Aorta (tissue), 5 donors: ENCODE measurements at places on chromosomes 7 and 10.

DNA sequence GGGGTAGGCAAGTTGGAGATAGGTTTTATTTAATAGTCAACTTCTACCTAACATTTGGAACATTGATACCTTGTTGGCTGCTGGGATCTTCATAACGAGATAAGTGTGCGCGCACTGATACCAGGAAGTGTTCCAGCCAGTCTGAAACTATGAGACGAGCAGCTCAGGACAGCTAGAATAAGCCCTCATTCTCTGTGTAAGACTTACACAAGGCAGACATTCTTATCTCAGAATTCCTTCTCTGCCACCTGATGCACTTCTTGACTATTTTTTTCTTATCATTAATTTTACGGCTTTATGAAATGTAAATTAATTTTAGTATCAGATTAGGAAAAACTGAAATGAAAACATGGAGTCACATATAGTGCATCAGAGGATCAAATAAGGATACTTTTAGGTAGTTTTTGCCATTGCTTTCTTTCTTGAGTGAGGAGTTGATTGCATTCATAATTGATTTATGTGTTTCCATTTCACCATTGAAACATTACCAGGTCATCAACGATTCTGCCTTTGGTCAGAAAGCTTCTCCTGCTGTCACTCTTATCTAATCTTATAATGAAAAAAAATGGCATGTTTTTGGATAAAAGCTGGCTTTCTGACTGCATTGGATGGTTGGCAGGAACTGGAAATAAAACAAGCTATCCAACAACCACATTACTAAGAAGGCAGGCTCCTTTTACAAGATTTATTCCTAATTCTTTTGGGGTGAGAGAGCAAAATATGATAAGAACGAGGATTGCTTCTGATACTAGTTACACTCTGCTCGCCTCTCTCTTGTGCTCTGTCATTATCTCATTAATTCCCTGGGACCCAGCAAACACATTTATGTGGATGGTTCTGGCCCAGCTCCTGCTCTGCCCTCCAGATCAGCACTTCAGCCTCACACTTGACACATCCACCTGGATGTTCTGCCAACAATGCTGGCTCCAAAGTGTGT, 40.4 kb upstream of the ABCB5 start:
- no peak for DNase-seq

DNA sequence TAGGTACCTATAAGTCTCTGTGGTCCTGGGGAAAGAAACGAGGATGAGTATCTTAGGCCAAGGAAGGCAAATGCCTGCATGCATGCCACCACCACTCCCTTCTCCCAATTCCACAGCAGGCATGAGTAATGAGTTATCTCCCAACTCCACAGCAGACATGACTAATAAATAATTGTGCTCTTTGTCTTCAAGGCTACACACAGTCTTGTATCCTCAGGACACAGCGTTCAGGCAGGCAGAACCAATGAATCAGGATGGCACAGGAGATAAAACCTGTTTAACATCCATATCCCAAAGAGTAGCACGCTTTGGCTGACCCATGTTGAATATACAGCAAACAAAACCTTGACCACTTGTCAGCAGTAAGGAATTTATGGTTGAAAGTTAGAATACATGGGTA, 229.7 kb upstream of the NFE2L3 start:
- no peak for DNase-seq

- no peak for DNase-seq
Measured at GRCh38 chr7:17057143-17057509, 175.3 kb upstream of the AGR3 start.

GRCh38 chr7:149569726-149570422, 72.3 kb upstream of the ZNF746 start:
- no peak for DNase-seq

DNA sequence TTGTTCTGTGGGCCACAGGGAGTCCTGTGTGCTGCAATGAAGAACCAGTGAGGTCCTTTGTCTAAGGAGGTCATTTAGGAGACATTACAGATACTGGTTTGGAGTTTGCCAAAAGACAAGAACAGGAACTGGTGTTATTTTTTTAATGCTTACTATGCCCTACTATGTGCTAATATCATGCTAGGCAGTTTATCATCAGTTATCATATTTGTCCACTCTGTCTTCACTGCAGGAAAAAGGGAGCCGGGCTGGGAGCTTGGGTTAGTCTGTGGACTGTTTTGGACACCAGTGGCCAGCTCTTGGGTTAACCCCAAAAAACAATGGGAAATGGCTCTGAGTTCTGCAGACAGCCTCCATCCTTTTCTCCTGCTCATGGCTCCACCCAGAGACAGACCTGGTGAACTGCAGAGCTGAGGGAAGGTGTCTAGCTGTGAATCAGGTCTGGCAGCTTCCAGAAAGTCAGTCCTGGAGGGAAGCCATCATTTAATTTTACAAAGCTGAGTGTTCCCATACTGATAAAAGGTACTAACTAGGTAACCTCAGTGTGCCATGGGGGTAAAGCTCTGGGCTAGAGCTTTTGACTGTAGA, 101.2 kb upstream of the ZNF746 start:
- no peak for DNase-seq

GRCh38 chr10:86945361-86946212, 11.8 kb downstream of the MMRN2 start:
- DNase-seq = no peak

- DNase-seq = no peak
Measured at GRCh38 chr10:94583124-94583523, 37.5 kb downstream of the HELLS start.

GRCh38 chr10:49550563-49550962, 11.6 kb upstream of the ERCC6 start:
- DNase-seq = no peak

GRCh38 chr7:1474736-1475135, 15.5 kb upstream of the MICALL2 start:
- no peak for DNase-seq

GRCh38 chr10:42640610-42641229, 2.4 kb upstream of the ZNF33B start:
- no peak for DNase-seq

DNA sequence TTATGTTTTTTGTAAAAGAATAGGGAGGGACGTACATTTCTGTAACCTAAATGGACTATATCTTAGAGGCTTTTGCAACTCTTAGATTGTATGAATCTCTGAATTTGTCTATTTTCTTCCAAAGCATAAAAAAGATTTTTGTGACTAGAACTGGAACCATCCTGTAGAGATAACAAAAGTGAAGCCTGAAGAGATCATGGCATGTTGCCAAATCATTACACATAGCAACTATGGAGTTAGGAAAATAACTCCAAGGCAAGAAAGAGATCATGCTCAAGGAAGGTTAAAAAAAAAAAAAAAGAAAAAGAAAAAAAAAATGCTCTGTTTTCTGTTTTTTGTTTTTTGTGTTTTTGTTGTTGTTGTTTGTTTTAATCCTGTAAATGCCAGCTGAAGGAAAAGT, 567.7 kb upstream of the ZWINT start:
- no peak for DNase-seq

GRCh38 chr10:96889415-96890171, 57.5 kb downstream of the LCOR start:
- DNase-seq = no peak

GRCh38 chr7:42338916-42339540, 102.0 kb upstream of the GLI3 start:
- DNase-seq = no peak

- DNase-seq = no peak
Measured at GRCh38 chr7:147571436-147572185, 1019.0 kb upstream of the C7orf33 start.

DNA sequence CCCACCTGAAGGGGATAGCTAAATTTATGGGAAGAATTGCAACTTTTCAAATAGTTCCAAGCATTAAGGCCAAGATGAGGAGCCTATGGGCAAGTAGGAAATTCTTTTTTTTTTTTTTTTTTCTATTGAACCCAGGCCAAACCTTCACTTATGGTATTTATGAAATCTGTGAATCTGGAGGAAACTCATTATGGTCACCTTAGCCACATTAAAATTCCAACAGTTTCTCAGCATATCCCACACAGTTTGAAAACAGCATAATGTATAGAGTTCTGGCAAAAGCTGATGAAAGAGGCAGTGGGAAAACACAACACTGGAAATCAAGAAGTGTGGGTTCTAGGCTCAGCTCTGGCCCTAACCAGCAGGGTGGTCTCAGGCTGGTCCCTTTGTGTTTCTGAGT, 236.9 kb downstream of the PTEN start:
- DNase-seq = no peak

- DNase-seq = no peak
Measured at GRCh38 chr7:50528266-50529092, 36.7 kb downstream of the DDC start.

DNA sequence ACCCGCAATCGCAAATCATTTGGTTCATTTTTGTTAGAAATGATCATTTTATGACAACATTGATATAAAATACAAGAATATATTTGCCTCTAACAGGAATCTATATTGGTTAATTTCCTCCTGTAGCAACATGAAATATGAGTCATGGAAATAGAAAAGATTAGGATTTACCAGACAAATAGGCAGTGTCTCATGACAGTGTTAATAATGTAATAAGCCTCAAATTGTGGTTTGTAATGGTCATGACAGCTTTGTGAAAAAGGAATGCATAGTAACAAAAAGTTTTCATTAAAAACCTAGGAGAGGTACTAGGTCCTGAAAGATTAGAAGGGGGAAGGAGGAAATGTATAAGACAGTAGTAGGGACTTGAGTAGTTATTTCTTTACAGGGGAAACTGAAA, 7.9 kb upstream of the SLK start:
- no peak for DNase-seq

- DNase-seq = no peak
Measured at GRCh38 chr7:55344840-55345239, 20.3 kb upstream of the LANCL2 start.

DNA sequence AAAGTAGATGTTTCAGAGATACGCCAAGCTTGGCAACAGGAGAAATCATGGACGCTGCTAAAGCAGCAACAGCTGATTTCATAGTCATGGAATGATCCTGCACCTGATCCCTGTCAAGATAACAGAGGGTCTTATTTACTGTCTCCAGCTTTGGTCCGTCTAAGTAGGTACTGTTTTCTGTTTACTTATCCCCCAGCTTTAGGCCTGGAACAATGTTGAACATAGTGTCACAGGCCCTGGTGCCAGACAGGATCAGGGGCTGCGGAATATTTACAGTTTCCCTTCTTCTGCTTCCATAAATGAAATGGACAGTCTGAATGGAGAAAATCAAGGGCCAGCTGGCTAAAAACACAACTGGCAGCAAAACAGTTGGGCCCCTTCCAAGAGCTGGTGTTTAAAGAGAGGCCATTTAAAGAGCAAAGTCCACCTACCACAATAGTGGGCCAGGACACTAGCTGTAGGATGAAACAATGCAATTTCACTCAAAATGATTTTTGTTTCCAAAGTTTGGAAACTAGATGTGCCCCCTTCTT, 2.9 kb downstream of the GPR37 start:
- DNase-seq = no peak

DNA sequence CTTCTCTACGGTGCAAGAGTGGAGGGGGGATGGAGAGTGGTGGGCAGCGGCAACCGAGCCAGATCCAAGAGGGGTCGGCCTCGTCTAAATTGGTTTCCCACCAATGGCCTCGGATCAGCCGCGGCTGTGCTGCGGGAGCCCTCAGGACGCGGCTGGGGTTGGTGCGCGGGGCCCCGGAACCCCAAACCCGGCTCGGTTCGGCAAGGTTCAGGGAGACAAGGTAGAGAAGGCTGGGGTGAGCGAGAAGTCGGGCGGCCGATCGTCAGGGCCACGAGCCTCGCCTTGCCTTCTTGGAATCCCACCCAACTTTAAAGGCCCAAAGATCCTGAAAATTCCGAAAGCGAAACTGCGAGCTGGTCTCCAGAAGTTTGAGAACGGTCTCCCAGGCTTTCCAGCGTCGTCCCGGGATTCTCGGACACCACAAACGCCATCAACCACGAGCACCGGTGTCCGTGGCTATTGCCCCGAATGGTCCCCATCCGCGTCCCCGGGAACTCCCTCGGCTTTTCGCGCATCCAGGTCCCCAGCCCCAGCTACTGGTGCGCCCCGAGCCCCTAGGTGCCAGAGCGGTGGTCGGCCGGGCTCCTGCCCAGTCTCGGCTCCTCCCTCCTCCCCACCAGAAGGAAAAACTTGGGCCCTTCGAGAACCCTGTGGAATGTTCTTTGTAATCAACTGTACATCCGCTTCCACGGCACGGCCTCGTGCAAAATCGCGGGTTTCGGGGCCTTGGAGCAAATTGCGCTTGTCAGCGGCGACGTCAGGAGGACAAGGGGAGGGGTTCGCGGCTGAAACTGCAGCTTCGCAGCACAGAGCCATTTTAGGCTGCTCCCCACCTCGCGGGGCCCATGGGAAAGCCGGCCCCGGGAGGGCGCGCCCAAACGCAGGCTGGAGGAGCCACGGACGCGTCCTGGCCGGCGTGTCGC, 3.2 kb downstream of the SFMBT2 start:
- DNase-seq = peak; percentile 82

DNA sequence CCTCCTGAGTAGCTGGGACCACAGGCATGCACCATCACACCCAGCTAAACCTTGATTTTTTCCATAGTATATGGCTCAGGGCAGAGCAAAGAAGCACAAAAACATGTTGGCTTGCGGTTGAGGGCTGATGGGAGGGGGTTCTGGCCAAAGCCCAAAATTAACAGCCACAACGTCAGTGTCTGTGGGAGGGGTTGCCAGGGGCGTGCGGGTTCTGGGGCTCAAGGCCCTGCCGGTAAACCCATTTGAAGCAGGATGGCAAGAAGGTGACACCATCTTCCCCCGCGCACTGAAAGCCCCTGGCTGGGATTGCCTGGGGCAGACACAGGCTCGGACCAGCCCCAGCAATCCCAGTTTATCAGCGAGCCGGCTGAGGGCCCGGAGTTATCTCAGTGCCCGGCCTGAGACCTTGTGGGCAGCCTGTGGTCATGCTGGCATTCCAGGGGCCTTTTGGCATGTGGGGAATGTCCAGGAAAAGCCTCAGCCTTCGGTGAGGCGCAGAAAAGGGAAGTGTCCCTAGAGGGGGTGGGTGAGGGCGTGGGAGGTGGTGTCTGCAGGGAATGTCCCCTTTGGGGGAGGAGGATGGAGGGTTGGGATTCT, 167.7 kb upstream of the TNRC18 start:
- DNase-seq = peak; percentile 79

GRCh38 chr7:37912756-37913155, 3.9 kb downstream of the SFRP4 start:
- DNase-seq = no peak

- no peak for DNase-seq
Measured at GRCh38 chr10:3977761-3978160, 192.8 kb upstream of the KLF6 start.
